Fibroblast of skin of right quadriceps (primary cell): ENCODE measurements at places on chromosomes 1 and 21.

- DNase-seq: no peak
Observed at GRCh38 chr1:67749263-67749843, 64.4 kb downstream of the GADD45A start.

DNA sequence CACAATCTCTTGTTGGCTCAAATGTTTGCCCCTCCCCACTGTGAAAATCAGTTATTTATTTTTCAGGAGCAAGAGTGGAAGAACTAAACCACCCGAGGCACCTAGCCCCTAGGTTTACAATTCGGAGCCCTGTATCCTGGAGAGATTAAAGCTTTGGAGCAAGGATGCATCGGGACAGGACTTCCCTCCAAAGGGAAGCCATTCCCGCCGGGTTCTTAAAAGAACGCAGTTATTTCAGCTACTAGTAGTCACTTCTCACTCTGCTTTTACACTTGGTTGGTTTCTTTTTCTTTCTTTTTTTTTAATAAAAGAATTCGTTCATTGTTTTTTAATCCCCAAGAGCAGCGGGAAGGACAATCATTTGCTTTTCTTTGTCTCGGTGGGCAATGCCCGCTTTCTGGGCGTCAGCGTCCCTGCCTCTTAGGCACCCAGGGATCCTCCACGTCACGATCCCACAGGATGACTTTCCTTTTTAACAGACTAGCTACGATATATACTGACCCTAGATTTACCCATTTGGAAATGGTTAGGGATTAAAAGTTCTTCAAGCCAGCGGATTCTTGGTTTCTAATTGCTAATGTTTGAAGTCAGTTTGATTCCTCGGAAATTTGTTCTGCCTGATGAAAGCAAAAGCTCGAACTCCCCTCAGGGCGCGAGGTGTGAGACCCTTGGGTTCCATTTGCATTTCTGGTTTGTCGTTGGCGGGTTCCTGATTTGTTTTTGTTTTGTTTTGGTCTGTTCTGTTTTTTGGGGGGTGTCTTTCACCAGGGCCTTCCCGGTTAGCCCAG, 9.0 kb downstream of the TBX15 start:
- peak; percentile 47 for DNase-seq

GRCh38 chr1:159707472-159708260, 6.7 kb downstream of the CRP start:
- DNase-seq: no peak

DNA sequence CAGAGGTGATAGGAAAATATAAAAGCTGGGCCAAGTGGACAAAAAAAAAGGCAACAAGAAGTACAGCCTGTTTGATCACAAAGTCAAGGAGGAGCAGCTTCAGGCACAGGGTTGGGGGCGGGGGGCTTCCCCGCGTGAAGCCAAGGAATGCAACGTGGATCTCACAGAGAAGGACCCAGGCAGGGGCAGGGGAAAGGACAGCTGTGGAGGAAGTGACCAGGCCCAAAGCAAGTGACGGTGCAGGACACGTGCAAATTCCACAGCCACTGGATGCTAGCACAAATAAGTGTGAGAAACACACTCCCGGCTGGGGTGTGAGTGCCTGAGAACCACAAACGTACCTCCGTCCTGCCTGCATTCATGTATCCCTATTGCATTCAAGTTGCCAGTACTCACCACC, 77.7 kb upstream of the DSCAM start:
- DNase-seq: no peak

GRCh38 chr1:37073854-37074379, 39.6 kb upstream of the GRIK3 start:
- DNase-seq: no peak

DNA sequence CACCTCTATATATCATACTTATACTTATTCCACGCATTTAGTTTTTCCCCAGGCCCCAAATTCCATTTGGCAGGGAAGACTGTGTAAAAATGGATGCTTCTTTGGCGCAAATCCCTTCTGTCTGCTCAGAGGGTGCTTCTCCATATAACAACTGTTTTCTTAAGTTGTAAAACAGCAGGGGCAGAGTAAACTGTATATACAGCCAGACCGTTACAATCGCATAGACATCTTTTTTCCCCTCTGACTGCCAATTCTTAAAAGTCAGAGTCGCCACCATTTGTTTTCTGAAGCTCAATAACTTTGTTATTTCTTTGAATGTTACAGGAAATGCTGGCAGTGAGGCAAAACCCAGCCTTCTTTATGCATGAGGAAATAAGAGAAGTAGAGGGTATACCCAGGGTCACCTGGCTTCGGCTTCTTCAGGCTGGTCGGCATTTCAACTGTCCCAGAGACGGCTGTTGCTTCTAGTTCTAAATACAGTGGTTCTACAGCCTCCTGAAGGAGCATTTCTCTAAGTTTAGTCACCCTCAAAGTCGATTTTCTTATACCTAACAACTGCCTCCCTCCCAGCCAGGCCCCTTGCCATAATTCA, 188.4 kb downstream of the CLIC6 start:
- no peak for DNase-seq

GRCh38 chr1:93021539-93022134, 57.4 kb upstream of the MTF2 start:
- peak; percentile 40 for DNase-seq

- no peak for DNase-seq
Observed at GRCh38 chr21:39096754-39097153, 86.5 kb downstream of the PSMG1 start.

DNA sequence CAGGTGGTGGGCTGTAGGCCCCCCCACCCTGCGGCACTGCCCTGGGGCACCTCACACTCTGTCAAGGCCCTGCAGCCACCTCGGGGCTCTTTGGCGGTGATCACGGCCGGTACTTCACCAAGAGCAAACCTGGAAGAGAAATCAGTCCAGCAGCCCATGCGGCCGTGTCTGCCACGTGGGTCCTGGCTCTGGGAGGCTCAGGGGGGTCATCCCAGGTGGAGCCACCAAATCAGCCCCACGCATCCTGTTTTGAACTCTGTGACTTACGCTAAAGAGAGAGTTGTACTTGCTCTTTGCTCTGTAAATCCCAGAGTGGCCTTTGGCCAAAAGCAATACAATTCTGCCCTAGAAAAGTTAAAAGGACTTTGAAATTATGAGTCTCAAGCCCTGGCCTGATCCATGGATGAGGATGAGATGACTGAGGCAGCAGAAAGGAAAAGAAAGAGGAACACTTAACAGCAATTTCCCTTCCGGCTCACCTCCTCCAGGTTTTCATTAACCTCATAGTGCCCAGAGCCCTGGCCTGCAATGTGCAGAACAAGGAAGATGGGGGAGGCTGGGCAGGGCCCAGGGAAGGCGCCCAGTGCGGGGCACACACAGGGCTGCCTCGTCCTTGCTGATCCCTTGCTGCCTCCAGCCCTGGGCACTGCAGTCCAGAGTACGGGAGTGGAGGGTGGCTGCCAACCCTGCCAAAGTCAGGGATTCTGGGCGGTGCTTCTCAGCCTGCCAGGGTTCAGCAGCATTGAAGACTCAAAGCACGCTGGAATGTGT, 337.0 kb downstream of the MATN1 start:
- no peak for DNase-seq

- no peak for DNase-seq
Observed at GRCh38 chr1:82472489-82473131, 671.9 kb downstream of the ADGRL2 start.

DNA sequence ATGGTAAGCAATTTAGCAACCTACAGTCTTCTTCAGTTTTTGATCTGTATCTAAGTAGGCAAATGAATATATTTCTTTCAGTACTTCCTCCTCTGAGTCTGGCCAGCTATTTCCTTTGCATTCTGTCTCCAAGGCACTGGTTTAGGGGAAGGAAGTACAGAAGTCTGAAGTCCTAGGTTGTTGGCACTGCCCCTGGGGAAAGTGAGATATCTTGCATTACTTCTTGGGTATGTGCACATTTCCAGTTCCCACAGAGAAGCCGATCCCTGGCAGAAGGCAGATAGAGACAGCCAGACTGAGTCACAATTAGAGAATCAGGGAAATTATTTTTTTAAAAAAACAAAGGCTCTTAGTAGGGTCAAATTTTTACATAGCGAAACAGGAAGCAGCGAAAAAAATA, 98.8 kb downstream of the RASAL2 start:
- peak; percentile 49 for DNase-seq

- DNase-seq: no peak
Observed at GRCh38 chr1:227362039-227362438, 43.7 kb upstream of the CDC42BPA start.

DNA sequence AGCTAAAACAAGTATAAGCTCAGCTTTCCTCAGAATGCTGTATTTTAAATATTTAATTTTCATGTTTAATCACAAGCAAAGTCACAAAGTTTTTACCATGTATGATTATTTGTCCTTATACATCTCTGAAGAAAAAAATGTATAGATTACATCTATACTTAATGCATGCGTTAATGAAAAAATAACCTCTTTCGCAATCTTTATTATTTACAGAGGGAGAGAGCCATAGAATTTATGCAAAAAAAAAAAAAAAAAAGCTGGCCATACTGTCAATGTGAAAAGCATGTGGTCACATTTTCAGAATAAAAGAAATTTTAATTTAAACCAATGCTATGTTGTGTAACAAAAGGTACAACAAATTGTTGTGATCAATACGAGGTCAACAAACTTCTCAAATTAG, 148.2 kb downstream of the AKT3 start:
- no peak for DNase-seq

DNA sequence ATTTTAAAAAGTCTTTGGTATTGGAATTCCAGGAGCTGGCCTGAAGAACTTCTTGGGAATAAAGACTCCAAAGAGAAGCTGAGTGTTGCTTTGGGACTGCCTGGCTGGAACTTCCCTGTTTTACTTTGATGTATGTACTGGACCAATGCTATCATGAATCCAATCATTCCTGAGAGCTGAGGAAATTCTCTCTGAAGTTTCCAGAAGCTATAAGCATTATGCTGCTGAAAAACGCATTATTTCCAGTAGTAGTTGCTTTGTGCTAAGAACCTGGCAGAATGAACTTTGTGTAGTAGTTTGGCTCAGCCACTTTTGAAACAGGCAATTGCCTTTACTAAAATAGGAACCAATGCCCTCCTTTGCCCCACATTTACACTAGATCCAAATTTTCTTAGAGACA, 260.7 kb downstream of the HLX start:
- no peak for DNase-seq

DNA sequence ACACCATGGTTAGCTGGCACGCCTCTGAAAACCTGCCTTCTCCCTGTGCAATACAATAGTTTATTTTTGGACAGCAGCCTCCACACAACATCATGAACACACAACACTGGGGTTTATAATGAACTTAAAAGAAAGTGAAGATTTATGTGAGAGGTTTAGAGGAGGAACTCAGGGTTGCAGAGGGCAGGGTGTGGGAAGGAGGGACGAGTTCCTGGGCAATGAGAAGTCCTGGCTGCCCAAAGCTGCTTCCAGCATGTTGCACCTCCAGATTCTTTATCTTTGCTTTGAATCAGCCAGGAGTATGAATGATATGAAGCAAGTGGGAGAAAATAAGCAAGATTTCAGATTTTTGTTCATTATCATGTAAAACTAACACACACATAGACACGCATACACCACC, 11.3 kb upstream of the LRRC8D start:
- peak; percentile 28 for DNase-seq

DNA sequence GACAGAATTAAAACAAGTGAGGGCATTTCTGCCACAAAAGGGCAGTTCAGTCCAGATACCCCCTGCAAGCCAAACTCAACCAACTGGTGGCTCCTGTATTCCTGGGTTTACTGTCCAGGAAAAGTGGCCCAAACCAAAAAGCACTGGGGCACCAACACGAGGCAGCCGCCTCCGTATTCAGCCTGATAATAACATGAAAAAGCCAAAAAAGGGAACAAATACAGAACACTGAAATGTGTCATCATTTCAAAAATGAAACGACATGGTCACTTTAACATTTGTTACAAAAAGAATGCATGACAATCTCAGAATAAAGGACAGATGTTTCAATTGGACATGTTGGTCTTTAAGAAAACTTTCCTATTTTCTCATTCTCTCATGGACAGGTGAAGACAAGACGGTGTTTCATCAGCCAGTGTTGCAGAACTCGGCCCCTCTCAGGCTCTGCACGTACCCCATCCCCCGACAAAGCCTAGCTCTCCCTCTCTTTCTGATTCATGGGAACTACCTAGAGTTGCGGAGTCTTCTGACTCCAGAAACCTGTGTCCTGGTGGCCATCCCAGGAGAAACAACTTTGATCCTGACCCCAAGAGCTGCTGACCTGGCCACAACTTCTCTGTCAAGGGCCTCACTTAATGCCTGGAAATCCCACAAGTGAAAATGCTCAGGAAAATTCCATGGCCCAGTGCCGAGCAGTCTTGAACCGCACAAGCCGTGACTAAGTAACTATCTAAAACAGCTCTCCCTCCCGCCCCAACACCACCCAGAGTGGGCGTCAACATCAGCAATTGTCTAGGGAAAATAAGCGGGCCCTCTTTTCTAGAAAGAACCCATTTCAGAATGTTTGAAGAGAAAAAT, 27.1 kb downstream of the ZBTB17 start:
- peak; percentile 92 for DNase-seq

- no peak for DNase-seq
Observed at GRCh38 chr1:7352364-7352763, 418.7 kb upstream of the VAMP3 start.

DNA sequence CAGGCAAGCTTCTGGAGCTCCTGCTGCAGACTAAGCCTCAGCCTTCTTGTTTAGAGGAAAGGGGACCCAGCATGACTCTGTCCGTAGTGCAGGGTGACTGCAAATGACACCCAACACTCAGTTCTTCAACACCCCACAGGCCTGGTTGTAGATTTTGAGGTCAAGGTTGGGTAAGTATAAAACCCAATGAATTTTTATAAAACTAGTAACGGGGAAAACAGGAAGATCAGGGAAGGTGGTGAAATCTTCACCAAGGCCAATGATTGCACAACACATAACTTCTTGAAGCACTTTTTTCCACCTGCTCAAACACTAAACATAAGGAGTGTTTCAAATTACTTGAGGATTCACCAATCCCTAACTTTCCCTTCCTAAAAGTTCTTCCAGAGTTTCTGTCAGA, 89.4 kb upstream of the JAK1 start:
- DNase-seq: no peak

DNA sequence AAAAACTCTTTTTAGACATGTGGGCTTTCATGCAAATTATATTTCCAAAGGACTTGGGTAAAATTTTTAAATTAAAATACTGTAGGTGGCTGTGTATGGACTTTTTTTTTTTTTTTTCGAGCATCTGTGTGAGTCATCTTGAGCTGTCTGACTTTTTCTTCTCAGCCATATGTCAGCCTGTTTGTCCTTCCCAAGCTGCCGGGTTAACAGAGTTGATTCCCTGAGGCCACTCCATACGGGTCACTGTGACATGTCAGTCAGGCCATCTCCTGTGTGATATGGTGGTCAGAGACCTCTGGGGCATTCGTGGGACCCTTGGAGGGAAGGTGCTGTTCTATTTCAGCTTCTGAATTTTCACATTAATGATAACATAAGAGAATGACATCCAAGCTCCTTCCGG, 148.3 kb downstream of the KCNJ6 start:
- no peak for DNase-seq

DNA sequence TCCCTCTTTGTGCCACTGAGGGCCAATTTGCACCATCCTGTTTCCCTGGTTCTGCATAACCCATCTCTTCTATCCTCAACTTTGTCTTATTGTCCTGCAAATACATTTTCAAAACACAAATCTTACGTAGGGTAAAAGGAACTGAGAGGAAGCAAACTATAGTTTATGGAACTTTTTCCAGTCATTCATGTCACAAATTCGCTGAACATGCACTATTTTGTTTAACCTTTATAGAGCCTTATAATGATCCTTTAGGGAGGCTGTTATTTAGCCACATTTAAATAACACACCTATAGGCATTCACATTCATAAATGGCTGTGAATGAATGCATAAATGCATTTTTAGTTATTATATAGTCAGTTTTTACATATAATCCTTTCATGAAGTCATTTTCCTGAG, 85.0 kb downstream of the PLPPR5 start:
- no peak for DNase-seq

- DNase-seq: peak; percentile 76
Observed at GRCh38 chr1:32939655-32940371, 24.8 kb downstream of the RNF19B start.

GRCh38 chr1:12063141-12064072, at the start of gene TNFRSF8:
Gene TNFRSF8, plus strand, starts transcription at chr1:12063303. Its CDS starts 296 bp downstream, at chr1:12063599.
- peak; percentile 31 for DNase-seq
